ENCODE measurements at places on chromosomes 7 and 10. TPM values are rescaled to one million over a fixed set of nuclear protein-coding genes. Genes with fewer than 3 reads are reported as not detected.

The OR13A1 gene
- not detected for polyA plus RNA-seq

The HYAL4 gene
- polyA plus RNA-seq: not detected

The ATOH7 gene
- polyA plus RNA-seq: 0.50 TPM

The GRM3 gene
- 0.78 TPM for polyA plus RNA-seq

The CDHR3 gene
- polyA plus RNA-seq: 8.4 TPM

The SUN3 gene
- 1.7 TPM for polyA plus RNA-seq

The NRCAM gene
- 1.2 TPM for polyA plus RNA-seq

The HOXA3 gene
- 1.4 TPM for polyA plus RNA-seq

The SLC25A13 gene
- 30.7 TPM for polyA plus RNA-seq

The CTNNA3 gene
- 83.6 TPM for polyA plus RNA-seq

The COL13A1 gene
- polyA plus RNA-seq: 95.2 TPM

The PGAM2 gene
- 213 TPM for polyA plus RNA-seq

The EXOC6 gene
- 8.8 TPM for polyA plus RNA-seq

The CLDN4 gene
- polyA plus RNA-seq: 1.9 TPM

The FFAR4 gene
- polyA plus RNA-seq: not detected

The TLX1 gene
- 2.3 TPM for polyA plus RNA-seq

The NPTX2 gene
- polyA plus RNA-seq: 0.10 TPM

The ZNF467 gene
- 27.7 TPM for polyA plus RNA-seq

The MACROH2A2 gene
- polyA plus RNA-seq: 142 TPM

The DBNL gene
- 69.3 TPM for polyA plus RNA-seq

The SGCE gene
- 65.0 TPM for polyA plus RNA-seq

The SFTPD gene
- not detected for polyA plus RNA-seq

The GRM8 gene
- 2.0 TPM for polyA plus RNA-seq

The ADRA2A gene
- not detected for polyA plus RNA-seq

The LDB1 gene
- 42.2 TPM for polyA plus RNA-seq

The STK17A gene
- 24.5 TPM for polyA plus RNA-seq

The HOXA7 gene
- not detected for polyA plus RNA-seq

The EPO gene
- 0.46 TPM for polyA plus RNA-seq

The LLCFC1 gene
- 0.47 TPM for polyA plus RNA-seq

The OLAH gene
- not detected for polyA plus RNA-seq

The CCDC172 gene
- polyA plus RNA-seq: not detected
